Esophagus squamous epithelium (tissue), 5 donors: ENCODE measurements at places on chromosomes 1 and 21.

GRCh38 chr1:6685381-6685780 is 16.2 kb downstream of the DNAJC11 start:
- DNase-seq = no peak

- no peak for DNase-seq
Observed at GRCh38 chr1:64823691-64824476, 79.0 kb downstream of the RAVER2 start.

- no peak for DNase-seq
Observed at GRCh38 chr1:177355575-177355974, 184.8 kb downstream of the BRINP2 start.

GRCh38 chr1:246780264-246780663 is 56.1 kb downstream of the SCCPDH start:
- DNase-seq = no peak

- DNase-seq = no peak
Observed at GRCh38 chr1:117568999-117569398, 36.8 kb upstream of the TENT5C start.

GRCh38 chr1:246427611-246428010 is 79.5 kb downstream of the SMYD3 start:
- DNase-seq = no peak

DNA sequence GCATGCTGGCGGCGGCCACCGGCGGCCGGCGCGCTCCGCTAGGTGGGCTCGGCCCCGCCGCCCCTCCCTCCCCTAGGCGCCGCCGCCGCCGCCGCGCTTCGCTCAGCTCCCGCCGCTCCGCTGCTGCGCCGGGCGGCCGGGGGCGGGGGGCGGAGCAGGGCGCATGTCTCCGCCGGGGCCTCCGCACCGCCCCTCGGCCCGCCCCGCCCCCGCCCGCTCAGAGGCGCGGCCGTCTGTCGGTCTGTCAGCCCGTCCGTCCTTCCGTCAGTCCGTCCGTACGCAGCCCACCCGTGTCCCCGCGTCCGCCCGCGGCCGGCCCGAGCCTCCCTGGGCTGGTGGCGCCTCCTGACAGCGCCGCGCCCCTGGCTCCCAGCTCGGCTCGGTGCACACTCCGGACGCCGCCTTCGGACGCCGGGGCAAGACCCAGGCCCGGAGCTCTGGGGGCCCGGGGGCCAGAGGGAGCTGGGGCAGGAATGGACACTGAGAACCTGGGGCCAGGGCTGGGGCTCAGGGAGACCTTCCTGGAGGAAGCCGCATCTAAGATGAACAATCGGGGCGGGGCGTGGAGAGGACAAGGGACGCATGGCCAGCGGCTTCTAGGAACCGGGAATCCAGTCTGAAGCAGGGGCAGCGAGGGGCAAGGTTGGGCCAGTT is at the start of gene GPR153:
GPR153 (minus strand) TSS at position 138 of the 654 bp plus-strand sequence. CDS start 6,193 bp downstream, outside the sequence.
- DNase-seq = no peak

GRCh38 chr1:236848274-236848923 is 53.3 kb downstream of the MTR start:
- DNase-seq = no peak

DNA sequence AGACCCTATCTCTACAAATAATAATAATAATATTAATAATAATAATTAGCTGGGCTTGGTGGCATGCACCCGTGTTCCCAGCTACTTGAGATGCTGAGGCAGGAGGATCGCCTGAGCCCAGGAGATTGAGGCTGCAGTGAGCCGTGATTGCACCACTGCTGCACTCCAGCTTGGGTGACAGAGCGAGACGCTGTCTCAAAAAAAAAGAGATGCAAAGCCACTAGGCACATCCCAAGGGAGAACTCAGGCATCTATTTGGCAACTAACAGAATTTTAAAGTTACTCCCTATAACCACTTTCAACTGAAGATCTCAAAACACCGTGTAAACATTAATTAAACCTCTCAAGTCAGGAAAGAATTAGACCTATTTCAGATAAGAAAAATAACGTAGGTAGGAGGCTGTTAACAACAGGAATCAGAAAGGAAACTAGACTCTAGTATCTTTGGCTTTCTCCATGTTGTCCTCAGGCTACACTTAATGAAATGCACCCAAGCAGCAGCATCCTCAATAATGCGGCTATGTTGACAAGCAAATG is 3.7 kb downstream of the RNF19B start:
- DNase-seq = no peak

- DNase-seq = no peak
Observed at GRCh38 chr1:171736196-171736595, 5.7 kb downstream of the VAMP4 start.

- DNase-seq = no peak
Observed at GRCh38 chr1:12147201-12147701, 19.5 kb upstream of the TNFRSF1B start.

GRCh38 chr1:44681905-44682882 is 7.7 kb downstream of the ARMH1 start:
- no peak for DNase-seq

GRCh38 chr1:60299581-60299980 is 226.0 kb upstream of the C1orf87 start:
- DNase-seq = no peak

- DNase-seq = no peak
Observed at GRCh38 chr1:169148472-169149252, 42.2 kb downstream of the ATP1B1 start.

- no peak for DNase-seq
Observed at GRCh38 chr1:28378906-28379305, 9.4 kb downstream of the PHACTR4 start.
